ENCODE measurements at places on chromosomes 1 and 21. TPM values are rescaled to one million over a fixed set of nuclear protein-coding genes. Genes with fewer than 3 reads are reported as not detected.
A peak's percentile ranks its signal among the peaks of the same experiment; 100 is the strongest.

DNA sequence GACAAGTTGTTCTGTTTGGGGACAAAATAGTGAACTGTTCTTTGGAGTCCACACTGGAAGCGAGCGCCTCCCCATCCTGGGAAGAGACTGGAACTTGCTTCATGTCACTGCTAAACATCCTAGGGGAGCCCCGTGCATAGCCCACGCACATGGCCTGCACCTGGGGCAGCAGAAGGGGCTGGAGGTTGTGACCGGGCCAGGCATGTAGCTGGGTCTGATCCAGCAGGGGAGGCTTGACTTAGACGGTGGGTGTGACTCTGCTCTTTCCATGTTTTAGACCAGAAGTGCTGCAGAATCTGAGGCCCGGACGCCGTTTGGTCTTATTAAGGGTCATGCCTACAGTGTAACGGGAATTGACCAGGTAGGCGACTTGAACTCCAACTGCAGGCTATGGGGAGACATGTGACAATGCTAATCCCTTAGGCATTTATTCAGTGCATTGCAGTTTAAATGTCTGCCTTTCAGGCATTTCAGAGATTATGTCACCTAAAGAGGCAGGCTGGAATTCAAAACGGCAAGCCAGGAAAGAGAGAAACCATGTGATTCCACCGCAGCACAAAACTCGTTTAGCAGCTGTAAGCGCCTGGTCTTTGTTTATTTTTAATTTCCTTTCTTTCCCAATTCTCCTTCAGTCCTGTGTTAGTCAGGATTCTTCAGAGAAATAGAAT is 21.8 kb downstream of the CAPN9 start:
- DNase-seq: peak; percentile 19

GRCh38 chr1:70327306-70328076 is 27.0 kb downstream of the ANKRD13C start:
- DNase-seq: no peak

DNA sequence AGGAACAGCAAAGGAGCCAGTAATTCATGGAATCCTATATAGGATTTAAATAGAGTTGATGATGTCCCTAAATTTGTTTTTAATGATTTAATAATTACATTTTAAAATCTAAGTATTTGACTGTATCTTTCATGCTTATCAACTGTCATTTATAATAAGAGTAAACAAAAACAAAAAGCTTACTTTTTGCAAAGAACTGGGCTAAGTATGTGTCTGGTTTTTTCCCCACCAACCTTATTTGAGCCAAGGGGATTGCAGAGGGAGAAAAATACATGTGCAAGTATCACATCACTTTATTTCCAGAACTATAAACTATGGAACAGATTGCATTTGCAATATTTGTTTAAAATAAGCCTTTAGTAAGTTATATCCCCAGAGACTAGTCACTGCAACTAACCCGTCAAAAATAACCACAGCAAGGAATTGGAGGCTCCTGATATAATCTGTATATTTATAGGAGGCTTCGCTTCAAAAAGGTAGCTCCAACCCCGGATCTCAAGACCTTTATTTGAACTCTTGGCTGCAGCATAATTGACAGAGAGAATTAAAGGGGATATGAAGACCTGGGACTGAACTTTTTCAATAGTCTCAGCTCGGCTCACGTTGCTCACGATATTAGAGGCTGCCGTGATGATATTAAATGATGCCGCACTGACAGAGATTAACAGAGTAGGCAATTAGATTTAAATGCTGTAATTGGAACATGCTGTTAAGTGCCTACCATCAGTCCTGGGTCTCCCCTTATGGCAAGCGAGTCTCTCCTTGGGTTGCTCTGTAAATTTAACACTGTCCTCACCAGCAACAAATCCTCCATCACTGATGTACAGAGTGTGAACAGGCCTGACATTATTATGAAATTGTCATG is 329.1 kb upstream of the NFIA start:
- DNase-seq: no peak

DNA sequence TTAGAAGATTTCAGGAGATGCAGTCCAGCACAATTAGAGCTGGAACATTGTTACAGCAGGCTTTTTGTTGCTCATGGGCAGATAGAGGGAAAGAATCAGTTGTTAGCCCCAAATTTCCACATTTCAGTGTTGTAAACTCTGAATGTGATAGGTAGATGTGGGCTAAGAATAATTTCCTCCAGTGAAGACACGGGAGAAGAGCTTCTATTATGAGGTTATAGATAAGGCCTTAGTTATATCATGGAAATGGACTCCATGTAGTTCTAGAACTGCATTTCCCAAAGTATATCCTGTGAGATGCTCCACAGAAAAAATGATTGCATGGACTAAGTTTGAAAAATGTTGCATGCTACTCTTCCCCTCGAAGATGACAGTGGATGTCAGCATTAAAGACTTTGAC is 64.9 kb downstream of the PRKAA2 start:
- DNase-seq: no peak

DNA sequence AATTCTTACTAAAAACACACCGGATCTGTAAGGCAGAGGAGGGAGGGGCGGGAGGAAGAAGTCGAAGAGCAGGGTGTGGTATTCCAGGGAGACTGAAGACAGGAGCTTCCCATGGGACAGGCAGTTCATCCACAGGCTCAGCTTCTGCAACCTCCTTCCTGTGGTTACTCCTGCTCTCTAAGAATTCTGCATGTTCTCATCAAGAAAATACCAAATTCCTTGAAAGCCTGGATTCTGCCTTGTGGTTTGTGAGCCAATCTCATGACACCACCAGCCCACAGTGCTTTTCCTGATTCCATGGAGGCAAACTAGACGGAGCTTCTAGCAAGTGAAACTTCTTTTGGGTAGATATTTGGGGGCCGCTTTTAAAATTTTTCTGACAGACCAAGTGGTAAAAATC is 1.1 kb upstream of the ST6GALNAC3 start:
- no peak for DNase-seq

DNA sequence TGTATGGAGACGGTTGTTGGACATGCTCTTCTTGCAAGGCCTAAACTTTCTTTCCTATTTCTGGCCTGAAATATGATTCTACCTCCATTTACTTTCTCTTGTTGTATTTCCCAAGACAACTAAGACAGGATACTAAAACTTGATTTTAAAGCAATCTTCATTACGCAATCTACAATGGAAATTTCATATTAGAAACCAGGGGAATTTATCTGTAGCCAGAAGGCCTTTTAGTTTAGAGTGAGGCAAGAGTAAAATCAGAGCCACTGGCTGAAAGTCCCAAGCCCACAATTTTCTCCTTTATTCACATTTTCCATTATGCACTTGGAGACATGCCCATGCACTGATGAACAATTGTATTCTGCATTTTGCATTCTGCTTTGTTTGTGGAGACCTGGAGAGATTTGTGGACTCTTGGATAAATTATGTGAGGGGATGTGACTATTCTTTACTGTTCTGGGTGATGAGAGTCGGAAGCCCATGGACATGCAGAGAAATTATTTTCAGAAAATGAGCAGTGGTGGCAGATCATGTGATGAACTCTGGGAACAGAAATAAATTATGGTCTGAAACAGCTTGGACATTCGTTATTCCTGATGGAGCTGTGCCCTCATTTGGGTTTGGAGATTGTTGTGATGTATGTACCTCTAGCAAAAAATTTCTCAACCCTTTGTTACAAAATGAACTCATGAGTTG is 336.8 kb downstream of the SEC16B start:
- DNase-seq: no peak

- no peak for DNase-seq
Observed at GRCh38 chr21:39238275-39238674, 55.0 kb upstream of the PSMG1 start.

- no peak for DNase-seq
Observed at GRCh38 chr1:61496501-61496900, 228.4 kb downstream of the TM2D1 start.

DNA sequence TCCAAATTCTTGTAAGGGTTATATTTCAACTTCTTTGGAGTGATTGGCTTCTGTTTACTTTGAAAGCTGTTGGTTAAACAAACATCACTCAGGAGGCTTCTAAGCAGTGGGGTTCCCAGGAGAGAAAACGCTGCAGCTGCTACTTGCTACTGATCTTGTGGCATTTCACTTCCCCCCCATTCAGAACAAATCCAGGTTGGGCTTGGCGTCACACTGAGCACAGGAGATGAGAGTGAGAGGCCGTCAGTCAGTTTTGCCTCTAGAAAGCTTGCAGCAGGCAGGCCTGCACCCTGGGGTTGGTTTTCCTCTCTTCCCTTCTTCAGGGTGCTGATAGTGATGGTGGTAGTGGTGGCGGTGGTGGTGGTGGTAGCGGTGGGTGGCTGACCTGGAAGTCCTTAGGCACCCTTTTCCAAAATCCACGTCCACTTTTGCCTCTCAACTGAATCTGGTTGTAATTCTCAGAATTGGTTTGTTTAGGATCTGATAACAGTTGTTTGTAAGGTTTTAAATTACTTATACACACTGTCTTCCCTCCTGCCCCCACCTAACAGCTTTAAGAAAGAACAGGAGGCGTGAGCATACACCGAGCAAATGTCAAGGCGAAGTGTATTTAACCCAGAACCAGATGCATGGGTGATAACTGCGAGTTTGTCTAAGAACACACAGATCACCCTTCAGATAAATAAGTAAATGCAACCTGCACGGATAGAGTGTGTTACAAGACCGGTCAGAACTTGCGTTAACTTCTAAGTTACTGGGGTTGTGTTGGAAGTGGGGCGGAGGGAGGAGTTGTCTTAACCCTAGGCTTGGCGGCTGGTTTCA is 3.2 kb upstream of the PROX1 start:
- no peak for DNase-seq

GRCh38 chr1:119108988-119109387 is 31.5 kb downstream of the WARS2 start:
- DNase-seq: no peak

GRCh38 chr1:107622535-107622934 is 342.4 kb downstream of the VAV3 start:
- no peak for DNase-seq

DNA sequence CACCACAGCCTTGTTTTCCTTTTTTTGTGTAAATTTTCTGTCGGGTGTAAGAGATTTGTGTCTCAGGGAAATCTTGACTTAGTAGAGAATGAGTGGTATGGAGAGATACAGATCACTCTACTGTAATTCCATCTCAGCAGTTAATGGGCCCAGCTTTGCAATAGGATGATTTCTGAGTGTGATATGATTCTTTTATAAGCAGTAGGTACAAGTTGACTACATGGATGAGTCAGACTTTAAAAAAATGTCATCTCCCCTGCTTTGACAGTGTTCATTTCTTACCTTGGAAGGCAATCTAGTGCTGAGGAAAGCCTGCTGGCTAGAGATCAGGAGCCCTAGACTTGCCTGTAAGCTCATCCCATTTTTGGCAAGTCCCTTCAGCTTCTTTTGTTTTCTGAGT is 261.9 kb downstream of the RYR2 start:
- no peak for DNase-seq

GRCh38 chr1:9033363-9033762 is 7.1 kb upstream of the SLC2A7 start:
- DNase-seq: no peak

GRCh38 chr1:41664861-41665640 is 180.6 kb upstream of the EDN2 start:
- DNase-seq: no peak

GRCh38 chr1:7610106-7610731 is 160.9 kb upstream of the VAMP3 start:
- no peak for DNase-seq

- DNase-seq: no peak
Observed at GRCh38 chr1:30538993-30539867, 184.2 kb downstream of the MATN1 start.

DNA sequence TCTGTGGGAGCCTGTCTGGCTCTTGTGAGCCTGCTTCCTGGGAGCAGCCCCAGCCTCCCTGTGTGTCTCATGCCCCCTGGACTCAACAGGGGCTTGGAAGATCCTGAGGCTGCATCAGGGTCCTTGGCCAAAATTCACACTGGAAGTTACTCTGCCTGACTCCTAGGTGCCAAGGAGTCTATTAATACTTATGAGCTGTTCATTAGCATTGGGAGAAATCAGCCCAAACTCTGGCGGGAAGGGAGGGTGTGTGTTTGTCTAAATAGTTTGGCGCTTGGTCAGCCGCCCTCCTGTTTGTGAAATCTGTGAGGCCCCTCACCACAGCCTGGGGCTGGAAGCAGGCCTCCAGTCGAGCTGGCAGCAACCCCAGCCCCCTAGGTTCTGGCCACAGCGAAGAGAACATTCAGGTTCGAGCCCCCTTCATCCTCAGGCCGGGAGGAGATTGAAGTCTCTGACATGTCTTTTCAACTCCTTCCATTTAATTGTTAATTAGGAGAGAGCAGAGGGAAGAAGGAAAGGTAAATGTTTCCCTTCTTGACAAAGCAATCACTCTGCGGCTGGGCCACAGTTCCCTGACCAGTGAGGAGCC is 82.1 kb upstream of the F3 start:
- no peak for DNase-seq

- DNase-seq: no peak
Observed at GRCh38 chr1:156654700-156655099, 12.8 kb downstream of the BCAN start.

GRCh38 chr1:22930240-22930912 is 42.3 kb downstream of the LACTBL1 start:
- no peak for DNase-seq

GRCh38 chr1:161739865-161740566 is 9.6 kb upstream of the DUSP12 start:
- DNase-seq: no peak

DNA sequence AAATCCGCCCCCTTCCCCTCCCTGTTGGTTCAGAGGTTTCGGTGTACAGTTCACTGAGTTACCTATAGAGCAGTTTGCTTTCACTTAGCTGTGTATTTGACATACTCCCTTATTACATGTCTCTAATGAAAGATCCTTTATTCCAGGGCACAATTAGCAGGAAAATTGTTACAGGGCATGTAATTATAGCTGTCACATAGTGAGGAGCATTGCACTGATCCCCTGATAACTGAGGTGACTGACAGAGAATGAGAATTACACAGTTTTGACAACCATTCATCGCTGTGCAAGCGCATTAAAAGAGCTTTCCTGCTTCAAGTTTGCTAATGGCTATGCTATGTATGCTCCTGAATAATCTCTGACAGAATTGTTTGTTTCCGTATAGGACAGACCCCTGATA is 26.9 kb downstream of the DAP3 start:
- DNase-seq: no peak

GRCh38 chr1:30036666-30037065 is 686.7 kb downstream of the MATN1 start:
- no peak for DNase-seq

- DNase-seq: no peak
Observed at GRCh38 chr1:205199090-205199930, 12.2 kb downstream of the DSTYK start.

- DNase-seq: peak; percentile 64
Observed at GRCh38 chr21:17679002-17679600, 66.4 kb upstream of the BTG3 start.

The DTL gene
- polyA plus RNA-seq: 7.6 TPM

The HLX gene
- polyA plus RNA-seq: 14.9 TPM

The RAD54L gene
- polyA plus RNA-seq: 5.5 TPM

The PDPN gene
- polyA plus RNA-seq: 39.3 TPM

The MROH7 gene
- 6.0 TPM for polyA plus RNA-seq

The ACTL8 gene
- not detected for polyA plus RNA-seq

The OMA1 gene
- polyA plus RNA-seq: 14.8 TPM

The AIRE gene
- polyA plus RNA-seq: not detected

The AXDND1 gene
- polyA plus RNA-seq: not detected

The FYB2 gene
- polyA plus RNA-seq: 0.11 TPM

Measured in forelimb muscle (tissue), 1 donor.